ENCODE measurements at places on chromosomes 4 and X. TPM values are rescaled to one million over a fixed set of nuclear protein-coding genes. Genes with fewer than 3 reads are reported as not detected.

DNA sequence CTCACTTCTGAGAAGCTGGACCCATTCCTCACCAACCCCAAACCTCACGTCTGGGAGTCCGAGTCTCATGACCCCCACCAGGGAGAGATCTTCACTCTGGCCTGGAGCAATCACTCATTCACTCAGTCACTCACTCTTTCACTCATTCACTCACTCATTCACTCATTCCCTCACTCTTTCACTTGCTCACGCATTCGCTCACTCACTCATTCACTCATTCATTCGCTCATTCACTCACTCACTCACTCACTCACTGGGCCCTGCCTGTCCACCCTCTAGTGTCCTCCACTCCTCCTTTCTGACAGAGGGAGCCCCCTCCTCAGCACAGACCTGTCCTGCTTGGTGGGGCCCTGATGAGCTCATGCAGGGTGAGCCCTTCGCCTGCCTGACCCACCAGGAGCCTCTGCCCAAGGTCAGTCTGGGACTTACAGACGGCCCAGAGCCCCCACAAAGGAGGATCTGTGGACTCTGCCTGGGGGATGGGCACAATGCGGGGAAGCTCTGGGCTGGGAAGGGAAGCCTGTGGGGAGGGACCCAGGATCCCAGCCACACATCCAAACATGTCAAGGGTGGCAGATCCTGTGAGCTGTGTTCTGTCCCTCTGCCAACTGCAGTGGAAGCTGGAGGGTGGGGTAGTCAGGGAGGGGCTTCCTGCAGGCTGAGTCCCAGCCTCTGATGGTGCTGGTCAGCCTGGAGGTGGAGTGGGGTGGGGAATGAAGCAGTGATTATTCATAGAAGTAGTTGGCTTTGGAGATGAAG is 18.5 kb downstream of the CPZ start:
- no peak overlapping the region for H3K27ac ChIP-seq
- no peak overlapping the region for H3K4me3 ChIP-seq
- no peak for DNase-seq
- H3K27me3 ChIP-seq, result peaks cover 5% of the 10 kb centered on the region
- no peaks in the 10 kb centered on the region for H3K4me1 ChIP-seq

DNA sequence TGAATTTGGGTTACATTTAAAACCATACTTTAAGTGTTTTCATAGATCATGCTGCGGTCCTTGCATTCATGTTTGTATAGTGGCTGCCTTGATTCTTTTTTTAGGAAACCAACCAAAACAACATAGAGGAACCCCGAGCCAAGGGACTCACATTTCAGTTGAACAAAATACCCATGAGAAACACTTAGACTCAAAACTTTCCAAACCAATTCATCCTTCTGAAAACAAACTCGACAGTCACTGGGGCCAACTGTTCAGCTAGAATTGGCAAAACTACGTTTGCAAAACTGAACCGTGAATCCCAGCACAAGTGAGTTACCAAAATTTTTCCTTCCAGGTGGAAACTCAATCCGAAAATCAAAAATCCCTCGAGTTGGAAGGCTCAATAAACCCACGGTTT is 1.4 kb downstream of the ADGRA3 start:
- H3K4me3 ChIP-seq, result peak overlapping the region; percentile 99
- no peaks in the 10 kb centered on the region for H3K36me3 ChIP-seq
- peaks cover 14% of the 10 kb centered on the region for H3K4me1 ChIP-seq
- H3K27ac ChIP-seq, result peak overlapping the region; percentile 82
- peaks cover 10% of the 10 kb centered on the region for H3K27me3 ChIP-seq

- H3K4me1 ChIP-seq, result no peaks in the 10 kb centered on the region
- DNase-seq, result no peak
- H3K36me3 ChIP-seq, result no peaks in the 10 kb centered on the region
- no peaks in the 10 kb centered on the region for H3K27me3 ChIP-seq
Observed at GRCh38 chrX:24117258-24117657, 32.3 kb upstream of the ZFX start.

DNA sequence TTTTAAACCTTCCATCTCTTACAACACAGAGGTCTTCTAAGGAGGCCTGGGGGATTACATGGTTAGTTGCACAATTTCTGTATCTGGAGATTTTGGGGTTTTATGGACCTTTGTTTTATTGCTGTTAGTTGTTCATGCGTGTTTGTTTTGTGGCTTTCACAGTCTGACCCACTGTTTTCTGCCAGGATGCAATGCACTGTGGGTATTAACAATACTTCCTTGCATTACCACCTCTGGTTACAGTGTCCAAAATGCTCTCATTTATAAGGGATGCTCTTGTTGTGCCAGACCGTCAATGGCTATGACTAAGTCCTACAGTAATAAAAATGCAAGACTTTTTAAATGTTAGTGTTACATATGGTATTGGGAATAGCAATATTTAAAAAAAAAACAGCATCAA is 730.2 kb downstream of the KCTD8 start:
- no peak overlapping the region for H3K27ac ChIP-seq
- no peak for DNase-seq
- H3K36me3 ChIP-seq, result no peaks in the 10 kb centered on the region
- H3K4me1 ChIP-seq, result peaks cover 9% of the 10 kb centered on the region
- peaks cover 1% of the 10 kb centered on the region for H3K27me3 ChIP-seq

LINC00632 gene
- 89.8 TPM for total RNA-seq

DNA sequence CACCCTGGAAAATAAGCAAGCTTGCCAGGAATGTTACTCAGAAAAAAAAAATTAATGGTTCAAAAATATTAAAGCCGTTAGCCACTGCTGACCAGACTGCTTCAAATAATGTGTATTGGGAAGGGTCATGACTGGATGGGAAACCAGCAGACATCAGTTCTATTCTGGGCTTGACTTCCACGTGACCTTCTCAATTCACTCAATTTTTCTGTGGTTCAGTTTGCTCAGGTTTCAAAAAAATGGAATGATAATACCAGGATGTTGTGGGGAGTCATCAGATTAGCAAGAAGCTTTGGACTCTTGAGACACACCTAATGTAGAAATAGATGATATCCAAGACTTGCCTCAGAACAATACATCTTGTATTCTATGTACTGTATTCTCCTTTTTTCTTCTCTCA is 541.9 kb upstream of the BOD1L1 start:
- H3K27me3 ChIP-seq, result peaks cover 3% of the 10 kb centered on the region
- no peak overlapping the region for H3K27ac ChIP-seq
- no peak overlapping the region for H3K4me3 ChIP-seq
- H3K4me1 ChIP-seq, result peaks cover 10% of the 10 kb centered on the region
- no peak for DNase-seq

- H3K4me3 ChIP-seq, result no peak overlapping the region
- no peaks in the 10 kb centered on the region for H3K36me3 ChIP-seq
- no peaks in the 10 kb centered on the region for H3K4me1 ChIP-seq
- H3K27me3 ChIP-seq, result peaks cover 4% of the 10 kb centered on the region
Observed at GRCh38 chrX:72466493-72466892, 106.2 kb downstream of the HDAC8 start.

TACR3 gene
- 0.20 TPM for total RNA-seq

GRCh38 chr4:181202240-181202639 is 1041.0 kb upstream of the TENM3 start:
- no peak overlapping the region for H3K27ac ChIP-seq
- H3K36me3 ChIP-seq, result no peaks in the 10 kb centered on the region
- H3K4me3 ChIP-seq, result no peak overlapping the region
- DNase-seq, result no peak

GRCh38 chr4:173301518-173302201 is 32.5 kb downstream of the HMGB2 start:
- H3K36me3 ChIP-seq, result no peaks in the 10 kb centered on the region
- H3K27me3 ChIP-seq, result no peaks in the 10 kb centered on the region
- no peak overlapping the region for H3K27ac ChIP-seq
- no peak overlapping the region for H3K4me3 ChIP-seq
- H3K4me1 ChIP-seq, result no peaks in the 10 kb centered on the region
- DNase-seq, result no peak

GRCh38 chr4:151801547-151802516 is 41.0 kb upstream of the GATB start:
- no peak overlapping the region for H3K4me3 ChIP-seq
- DNase-seq, result peak; percentile 74
- no peaks in the 10 kb centered on the region for H3K36me3 ChIP-seq
- peaks cover 2% of the 10 kb centered on the region for H3K4me1 ChIP-seq

DUSP21 gene
- total RNA-seq, result not detected

- no peaks in the 10 kb centered on the region for H3K27me3 ChIP-seq
- DNase-seq, result peak; percentile 40
- H3K4me1 ChIP-seq, result no peaks in the 10 kb centered on the region
- H3K4me3 ChIP-seq, result no peak overlapping the region
- H3K36me3 ChIP-seq, result no peaks in the 10 kb centered on the region
- no peak overlapping the region for H3K27ac ChIP-seq
Observed at GRCh38 chrX:51144828-51145442, 187.7 kb upstream of the NUDT10 start.

EPGN gene
- not detected for total RNA-seq

RASGEF1B gene
- 108 TPM for total RNA-seq

GRCh38 chrX:69313617-69314290 is 148.5 kb upstream of the PJA1 start:
- H3K4me1 ChIP-seq, result peaks cover 50% of the 10 kb centered on the region
- H3K4me3 ChIP-seq, result no peak overlapping the region
- H3K27me3 ChIP-seq, result peaks cover 11% of the 10 kb centered on the region
- H3K36me3 ChIP-seq, result no peaks in the 10 kb centered on the region
- DNase-seq, result peak; percentile 55
- H3K27ac ChIP-seq, result peak overlapping the region; percentile 84
